ENCODE measurements at places on chromosomes 1 and 21.

- no peaks in the 10 kb centered on the region for H3K4me1 ChIP-seq
- no peak overlapping the region for H3K27ac ChIP-seq
- H3K36me3 ChIP-seq = no peaks in the 10 kb centered on the region
- H3K27me3 ChIP-seq = no peaks in the 10 kb centered on the region
- no peak overlapping the region for H3K4me3 ChIP-seq
Measured at GRCh38 chr1:62398377-62398776, 38.5 kb upstream of the USP1 start.

- no peaks in the 10 kb centered on the region for H3K36me3 ChIP-seq
- H3K27ac ChIP-seq = no peak overlapping the region
- no peaks in the 10 kb centered on the region for H3K27me3 ChIP-seq
Measured at GRCh38 chr1:222769181-222769580, 32.2 kb downstream of the FAM177B start.

- no peak for DNase-seq
- H3K36me3 ChIP-seq = no peaks in the 10 kb centered on the region
- H3K27ac ChIP-seq = no peak overlapping the region
- H3K27me3 ChIP-seq = no peaks in the 10 kb centered on the region
- no peaks in the 10 kb centered on the region for H3K4me1 ChIP-seq
- no peak overlapping the region for H3K4me3 ChIP-seq
Measured at GRCh38 chr1:40102896-40103295, 5.8 kb upstream of the PPT1 start.

DNA sequence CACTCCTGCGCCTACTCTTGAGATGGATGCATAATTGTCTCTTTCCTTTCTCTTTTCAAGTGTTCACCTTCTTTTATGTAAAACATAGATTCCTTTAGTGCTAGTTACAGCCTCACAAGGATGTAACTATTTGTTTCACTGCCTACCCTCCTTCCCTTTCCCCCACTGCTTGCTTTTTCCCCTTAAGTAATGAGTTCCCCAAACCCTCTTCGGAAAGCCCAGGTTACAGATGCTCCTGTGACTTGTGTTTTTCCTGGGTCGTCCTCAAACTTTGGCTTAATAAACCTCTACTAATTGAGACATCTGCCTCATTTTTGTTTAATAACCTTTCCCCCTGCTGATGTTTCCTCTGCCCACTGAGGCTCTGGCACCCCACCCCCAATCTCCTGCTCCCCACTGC is 39.2 kb downstream of the C21orf91 start:
- no peaks in the 10 kb centered on the region for H3K4me1 ChIP-seq
- no peak overlapping the region for H3K27ac ChIP-seq
- no peaks in the 10 kb centered on the region for H3K36me3 ChIP-seq

- H3K36me3 ChIP-seq = no peaks in the 10 kb centered on the region
- DNase-seq = no peak
- H3K27me3 ChIP-seq = no peaks in the 10 kb centered on the region
- no peaks in the 10 kb centered on the region for H3K4me1 ChIP-seq
- H3K27ac ChIP-seq = no peak overlapping the region
Measured at GRCh38 chr1:96989302-96989701, 267.7 kb downstream of the PTBP2 start.

Data from adrenal gland (tissue), 19 donors.